Activated CD8-positive, alpha-beta memory T cell treated with anti-CD3 and anti-CD28 coated beads, Interleukin-2, amount 50 U/mL, for 48 hours (primary cell): ENCODE measurements at places on chromosomes 2 and 18.

GRCh38 chr2:144267239-144267638 lies 252.7 kb downstream of the ZEB2 start:
- DNase-seq = no peak

DNA sequence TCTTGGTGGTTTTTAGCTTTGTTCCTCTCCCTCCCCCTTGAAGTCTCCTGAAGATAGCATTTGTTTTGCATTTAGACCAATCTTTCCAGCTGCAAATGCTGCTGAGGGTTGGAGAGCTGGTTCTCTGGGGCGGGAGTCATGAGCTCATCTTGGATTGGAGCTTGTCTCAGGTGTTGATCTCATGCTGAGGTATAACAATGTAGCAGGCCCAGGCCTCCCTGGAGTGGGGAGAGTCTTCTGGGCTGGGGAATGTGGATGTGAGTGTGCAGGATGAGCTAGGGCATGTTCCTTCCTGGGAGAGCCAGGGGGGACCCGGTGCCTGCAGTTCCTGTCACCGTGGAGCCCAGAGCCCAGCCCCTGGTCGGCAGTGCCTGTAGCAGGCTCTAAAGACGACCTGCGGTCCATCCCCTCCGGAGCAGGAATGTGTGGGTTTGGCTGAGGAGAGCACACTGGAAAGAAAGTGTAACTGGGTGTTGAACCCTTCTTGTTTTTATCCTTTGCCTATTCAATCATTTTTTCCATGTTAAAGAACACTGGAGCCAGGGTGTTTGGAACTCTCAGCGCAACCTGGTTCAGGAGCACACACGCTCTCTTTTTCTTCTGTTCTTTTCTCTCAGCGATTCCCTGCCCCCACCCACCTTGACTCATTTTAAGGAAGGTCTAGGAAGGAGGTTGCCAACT lies 2.7 kb downstream of the ZNF532 start:
- DNase-seq = no peak

DNA sequence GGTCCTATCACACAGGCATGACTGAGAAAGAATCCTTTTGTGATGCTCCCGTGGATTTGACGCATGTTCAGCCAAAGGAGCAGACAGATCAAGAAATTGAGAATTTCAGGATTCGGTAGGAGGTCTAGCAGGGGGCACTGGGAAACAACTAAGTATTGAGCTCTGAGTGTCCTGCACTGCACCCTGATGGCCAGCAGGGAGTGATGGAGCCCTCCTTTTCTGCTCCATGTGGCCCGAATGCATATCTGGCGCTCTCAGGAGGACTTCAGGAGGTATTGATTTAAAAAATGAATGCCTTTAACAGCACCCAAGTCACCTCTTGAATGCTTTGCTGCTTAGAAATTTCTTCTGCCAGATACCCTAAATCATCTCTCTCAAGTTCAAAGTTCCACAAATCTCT lies 58.0 kb downstream of the ZNF519 start:
- DNase-seq = no peak

GRCh38 chr2:226548732-226549131 lies 250.9 kb downstream of the IRS1 start:
- no peak for DNase-seq

DNA sequence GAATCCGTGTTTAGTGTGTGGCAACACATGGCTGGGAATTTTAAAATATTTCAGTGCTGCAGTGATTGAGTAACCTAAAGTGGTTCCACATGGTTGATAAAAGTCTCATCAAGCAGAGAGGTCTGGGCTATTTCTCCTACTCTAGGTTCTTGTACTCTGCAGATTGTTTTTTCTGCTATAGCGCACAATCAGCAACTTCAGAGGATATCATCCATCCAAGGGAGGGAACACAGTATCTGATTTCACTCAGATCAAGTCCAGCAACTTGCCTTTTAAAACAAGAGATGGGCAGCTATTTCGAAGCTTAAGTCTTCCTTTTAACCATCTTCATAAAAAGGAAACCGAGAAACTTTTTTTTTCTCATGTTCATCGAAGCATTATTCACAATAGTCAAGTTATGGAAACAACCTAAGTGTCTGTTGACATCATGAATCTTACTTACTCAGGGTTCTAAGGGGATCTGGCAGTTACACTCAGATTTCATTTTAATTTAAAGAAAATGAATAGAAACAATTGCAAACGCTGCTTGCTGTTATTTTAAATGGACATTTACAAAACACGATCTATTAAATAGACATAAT lies 172.7 kb upstream of the TRIB2 start:
- DNase-seq = no peak
